ENCODE measurements at places on chromosomes 1 and 21. TPM values are rescaled to one million over a fixed set of nuclear protein-coding genes. Genes with fewer than 3 reads are reported as not detected.

SYNC gene
- total RNA-seq: 10.7 TPM

PCSK9 gene
- total RNA-seq: 3.0 TPM

IGSF21 gene
- not detected for total RNA-seq

EFHD2 gene
- 276 TPM for total RNA-seq

CYP4A22 gene
- total RNA-seq: not detected

Measured in A549 treated with Mapracorat at 1 μM for 4 hours (cell line).